ENCODE measurements at places on chromosomes 1 and 21.

- no peak for DNase-seq
Observed at GRCh38 chr1:27915082-27915575, 19.7 kb upstream of the SMPDL3B start.

DNA sequence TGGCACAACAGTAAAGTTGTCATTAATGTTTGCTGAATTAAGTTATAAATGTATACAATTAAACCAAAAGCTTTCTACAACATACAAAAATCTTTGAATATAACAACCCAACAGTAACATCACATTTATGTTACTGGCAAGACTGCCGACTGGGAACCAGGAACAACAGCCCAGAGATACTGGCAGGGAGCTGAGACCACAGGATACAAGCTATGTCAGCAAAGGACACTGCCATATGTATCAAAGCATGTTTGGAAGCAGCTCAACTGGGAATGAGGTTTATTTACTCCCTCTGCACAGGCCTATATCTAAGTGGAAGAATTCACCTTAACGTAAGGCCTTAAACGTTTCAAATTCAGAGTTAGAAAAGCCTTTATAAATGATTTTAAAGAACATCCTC lies 50.4 kb downstream of the ARHGAP29 start:
- no peak for DNase-seq

GRCh38 chr1:222657899-222658298 lies 40.0 kb downstream of the MIA3 start:
- DNase-seq = no peak

GRCh38 chr1:86965012-86965826 lies 50.8 kb downstream of the HS2ST1 start:
- peak; percentile 52 for DNase-seq

DNA sequence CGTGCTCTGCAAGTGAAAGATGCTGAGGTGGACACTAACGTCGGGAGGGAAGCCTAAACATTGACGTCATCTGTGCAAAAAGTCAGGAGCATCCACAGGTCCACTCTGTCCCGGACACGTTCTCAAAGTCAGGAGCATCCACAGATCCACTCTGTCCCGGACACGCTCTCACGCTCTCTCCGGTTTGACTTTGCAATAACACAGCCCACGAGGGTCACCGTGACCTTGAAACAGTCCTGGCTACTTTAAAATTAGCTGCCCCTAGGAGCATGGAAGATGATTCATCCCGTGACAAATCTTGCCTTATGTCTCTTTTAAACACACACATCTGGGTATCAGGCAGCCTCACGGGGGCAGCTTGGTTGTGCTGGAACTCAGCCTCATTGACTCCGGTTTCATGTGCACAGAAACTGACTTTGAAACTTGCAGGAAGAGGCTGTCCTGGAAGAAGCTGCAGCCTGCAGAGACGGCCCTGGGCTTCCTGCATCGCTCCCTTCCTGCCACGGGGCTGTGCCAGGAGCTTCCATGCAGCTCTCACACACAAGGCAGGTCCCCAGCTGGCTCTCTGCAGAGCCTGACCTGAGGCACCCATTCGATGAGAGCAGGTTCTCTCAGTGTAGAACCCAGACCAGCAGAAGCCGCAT lies 18.1 kb upstream of the COL18A1 start:
- DNase-seq = no peak

DNA sequence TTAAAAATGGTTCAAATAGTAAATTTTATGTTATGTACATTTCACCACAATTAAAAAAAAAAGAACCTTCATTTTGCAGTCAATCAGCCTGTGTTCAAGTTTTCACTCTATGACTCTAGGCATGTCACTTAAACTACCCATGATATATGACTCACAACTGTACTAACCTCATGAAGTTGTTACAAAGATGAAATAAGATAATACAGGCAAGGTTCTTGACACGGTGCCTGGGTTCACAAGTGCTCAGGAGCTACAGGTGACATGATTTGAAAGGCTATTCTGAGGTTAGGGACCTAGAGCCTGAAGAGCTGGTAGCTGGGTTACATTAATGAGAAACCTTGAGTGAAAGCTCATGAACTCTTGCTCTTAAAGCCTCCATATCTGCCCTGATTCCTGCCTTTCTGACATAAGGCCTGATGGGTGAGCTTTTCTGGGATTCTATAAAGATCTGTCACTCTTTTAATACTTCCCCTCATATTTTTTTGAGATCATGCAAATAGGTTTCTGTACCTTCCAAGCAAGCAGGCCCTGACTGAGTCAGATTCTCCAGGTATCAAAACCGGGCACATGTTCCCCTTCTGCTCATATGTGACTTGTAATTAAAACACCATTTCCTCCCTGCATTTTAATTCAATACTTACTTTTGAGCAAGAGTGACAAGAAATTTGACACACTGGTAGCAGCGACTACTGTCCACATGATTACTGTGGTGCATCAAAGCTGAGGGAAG lies 34.0 kb downstream of the PCSK9 start:
- DNase-seq = no peak

- DNase-seq = peak; percentile 56
Observed at GRCh38 chr1:109499661-109500536, 6.0 kb downstream of the CYB561D1 start.

DNA sequence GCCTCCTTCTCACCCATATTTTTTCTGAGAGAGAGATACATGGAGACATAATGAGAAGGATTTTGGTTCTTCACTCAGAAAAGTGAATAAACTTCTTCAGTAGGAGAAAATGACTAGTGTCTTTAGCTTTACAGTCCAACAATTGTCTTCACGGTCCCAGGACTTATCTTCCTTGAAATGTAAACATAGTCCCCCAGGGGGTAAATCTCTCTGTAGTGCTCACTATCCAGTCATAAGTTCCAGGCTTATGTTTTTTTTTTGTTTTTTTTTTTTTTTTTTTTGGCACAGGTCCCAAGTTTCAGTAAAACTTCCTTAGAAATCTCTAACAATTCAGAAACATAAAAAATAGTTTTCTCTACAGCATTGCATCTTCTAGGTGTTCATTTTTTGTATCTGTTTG lies 890.2 kb upstream of the B3GALT2 start:
- DNase-seq = no peak

DNA sequence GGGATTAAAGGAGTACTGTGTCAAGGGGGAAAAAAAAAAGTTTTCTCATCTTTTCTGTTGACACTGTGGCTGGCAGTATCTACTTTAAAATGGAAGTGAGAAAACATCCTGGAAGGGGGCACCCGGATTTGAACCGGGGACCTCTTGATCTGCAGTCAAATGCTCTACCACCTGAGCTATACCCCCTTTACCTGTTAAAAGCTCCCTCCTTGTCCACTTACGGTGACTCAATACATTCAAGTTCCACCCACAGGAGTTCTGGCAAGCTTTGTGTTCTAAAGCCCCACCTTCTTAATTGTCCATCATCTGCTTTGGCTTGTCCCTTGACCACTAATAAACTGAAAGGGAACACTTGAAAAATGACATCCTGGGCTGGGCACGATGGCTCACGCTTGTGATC lies 68.2 kb downstream of the FNBP1L start:
- no peak for DNase-seq

DNA sequence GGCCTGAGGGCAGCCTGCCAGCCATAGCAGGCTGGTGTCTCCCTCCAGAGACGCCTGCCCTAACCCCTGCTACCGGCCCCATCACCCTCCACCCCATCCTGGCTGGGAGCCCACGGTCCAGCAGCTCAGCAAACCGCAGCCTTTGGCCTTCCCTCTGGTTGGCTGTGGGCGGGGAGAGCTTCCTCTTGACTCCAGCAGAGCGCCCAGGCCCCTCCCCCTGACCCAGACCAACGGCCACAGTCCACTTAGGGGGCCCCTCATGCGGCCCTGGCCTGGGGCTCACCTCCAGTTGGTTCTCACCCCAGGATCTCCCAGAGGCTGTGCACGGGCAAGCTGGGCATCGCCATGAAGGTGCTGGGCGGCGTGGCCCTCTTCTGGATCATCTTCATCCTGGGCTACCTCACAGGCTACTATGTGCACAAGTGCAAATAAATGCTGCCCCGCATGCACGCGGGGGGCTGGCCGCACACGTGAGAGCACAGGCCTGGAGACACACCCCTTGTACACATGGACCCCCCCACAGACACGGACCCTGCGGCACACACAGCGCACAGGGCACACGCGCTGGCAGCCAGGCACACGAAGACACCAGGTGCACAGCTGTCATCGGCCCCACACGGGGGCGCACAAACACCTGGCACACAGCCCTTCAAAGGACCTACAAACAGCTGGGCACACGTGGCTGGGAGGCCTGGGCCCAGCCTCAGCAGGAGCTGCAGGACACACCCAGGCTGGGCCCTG lies 3.1 kb downstream of the SMIM1 start:
- peak; percentile 88 for DNase-seq

DNA sequence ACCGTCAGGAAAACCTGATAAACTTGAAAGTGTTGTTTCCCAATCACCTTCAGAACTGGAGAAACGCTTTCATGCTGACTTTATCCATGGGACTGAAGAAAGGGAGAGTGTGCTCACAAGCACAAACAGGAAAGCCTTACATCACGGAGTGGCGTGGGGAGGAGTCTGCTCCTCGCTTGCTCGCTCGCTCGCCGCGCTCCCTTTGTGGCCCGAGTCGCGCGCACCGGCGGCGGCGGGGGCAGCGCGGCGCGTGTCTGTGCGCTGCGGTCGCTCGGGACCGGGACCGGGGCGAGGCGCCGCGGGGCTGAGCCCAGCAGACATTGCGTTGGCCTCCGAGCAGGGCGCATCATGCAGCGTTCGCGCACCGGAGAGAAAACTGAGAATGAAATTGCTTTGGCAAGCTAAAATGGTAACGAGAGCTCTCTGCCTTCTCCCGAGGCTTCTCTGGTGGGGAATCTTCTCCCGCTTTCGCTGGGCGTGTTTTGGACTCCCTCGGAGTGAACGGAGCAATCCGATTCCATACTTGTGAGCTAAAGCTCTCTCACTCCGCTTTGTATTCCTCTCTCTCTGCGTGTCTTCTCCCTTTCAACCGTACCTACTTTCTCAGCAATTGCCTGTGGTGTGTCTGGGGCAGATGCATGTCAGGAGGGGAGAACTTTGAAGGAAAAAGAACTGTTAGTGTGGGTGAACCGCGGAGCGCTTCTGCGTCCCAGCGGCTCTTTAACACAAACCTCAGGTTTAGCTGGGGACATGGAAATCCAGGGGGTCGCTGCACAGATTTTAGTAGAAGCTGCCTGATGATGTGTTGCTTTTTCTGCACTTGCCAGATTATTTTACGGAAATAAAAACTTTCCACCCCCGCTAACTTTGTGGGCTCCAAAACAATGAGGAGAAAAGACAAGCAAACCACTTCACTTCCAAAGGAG lies at the start of gene RGL1:
TSS of gene RGL1 (plus strand) at position 205 of the 926 bp plus-strand sequence. CDS start at position 383, 178 bp downstream.
- DNase-seq = no peak

DNA sequence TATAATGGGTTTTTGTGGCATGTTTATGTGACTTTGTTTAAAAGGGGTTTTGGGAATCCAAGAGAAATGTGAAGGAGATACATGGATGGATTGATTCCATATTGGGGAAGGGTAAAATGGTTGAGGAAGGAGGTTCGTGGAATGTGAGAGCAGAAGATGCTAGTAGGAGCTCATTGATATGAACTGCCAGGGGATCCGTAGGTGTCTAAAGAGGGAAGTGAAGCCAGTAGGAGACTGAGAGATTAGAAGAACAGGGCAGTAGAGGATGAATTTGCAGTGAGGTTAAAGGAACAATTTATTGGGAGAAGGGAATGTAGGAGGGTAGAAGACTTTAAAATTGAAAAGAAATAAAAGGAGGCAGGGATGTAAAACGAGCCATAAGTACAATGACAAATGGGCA lies 252.6 kb downstream of the GPR52 start:
- no peak for DNase-seq

DNA sequence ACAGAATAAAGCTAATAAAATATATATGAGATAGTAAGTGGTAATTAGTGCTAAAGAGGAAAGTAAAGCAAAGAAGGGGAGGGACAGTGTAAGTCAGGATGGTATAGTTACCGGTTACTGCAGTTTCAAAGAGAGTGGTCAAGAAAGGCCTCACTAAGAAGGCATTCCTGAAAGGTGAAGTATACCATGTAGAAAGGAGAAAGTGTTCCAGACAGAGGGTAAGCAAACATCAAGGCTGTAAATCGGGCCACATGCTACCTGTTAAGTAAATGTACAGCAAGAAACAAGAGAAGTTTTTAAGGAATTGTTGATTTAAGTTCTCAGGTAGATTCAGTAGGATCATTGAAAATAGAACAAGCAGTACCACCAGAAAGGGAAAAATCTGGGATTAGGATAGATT lies 9.7 kb downstream of the DESI2 start:
- no peak for DNase-seq

DNA sequence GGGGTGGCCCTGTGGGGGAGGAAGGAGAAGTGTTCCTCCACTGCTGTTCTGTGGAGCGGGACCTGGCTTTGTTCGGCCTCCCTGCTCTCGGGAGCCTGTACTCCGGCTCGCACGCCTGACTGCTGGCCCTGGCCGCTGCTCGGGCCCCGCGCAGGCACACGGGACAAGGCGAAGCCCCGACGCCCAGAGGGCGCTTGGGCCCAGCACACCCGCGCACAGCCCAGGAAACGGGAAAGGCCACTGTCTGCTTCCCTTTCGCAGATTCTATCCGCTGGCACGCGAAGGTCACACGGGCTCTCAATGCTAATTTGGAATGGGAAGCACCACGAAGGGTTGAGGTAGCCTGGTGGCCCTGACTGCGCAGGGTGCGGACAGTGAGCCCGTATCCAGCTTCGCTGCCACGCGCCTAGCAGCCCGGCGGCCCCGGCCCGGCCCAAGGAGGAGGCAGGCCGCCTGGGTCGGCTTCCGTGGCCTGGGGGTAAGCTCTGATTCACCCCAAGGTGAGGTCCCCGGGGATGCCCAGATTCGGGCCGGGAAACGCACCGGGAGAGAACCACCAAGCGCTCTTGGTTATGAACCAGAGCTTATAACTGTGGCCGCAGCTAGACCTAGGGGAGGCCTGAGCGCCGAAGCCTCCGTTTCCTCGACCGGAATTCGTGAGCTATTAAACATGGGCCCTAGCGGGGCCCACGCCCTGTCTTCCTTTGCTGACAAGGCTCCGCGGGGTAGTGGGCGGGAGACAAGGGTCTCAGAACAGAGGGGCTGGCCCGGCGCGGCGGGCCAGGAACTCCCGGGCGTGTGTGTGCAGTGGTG lies 19.7 kb upstream of the TBX15 start:
- no peak for DNase-seq

DNA sequence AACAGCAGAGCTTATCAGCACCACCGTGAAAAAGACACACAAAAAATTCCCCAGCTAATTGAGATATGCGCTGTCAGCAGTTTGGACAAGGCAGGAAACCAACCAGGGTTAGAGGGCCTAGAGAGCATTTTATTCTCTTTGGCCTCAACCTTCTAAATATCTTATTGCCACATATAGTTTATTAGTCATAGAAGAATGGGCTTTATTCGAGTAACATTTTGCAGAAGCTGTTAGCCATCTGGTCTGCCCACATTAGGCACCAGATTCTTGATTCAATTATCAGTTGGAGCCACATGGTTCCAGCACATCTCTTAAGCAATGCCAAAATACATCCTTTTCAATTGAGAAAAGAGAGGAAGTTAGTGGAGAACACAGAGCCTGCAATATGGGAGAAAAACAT lies 109.9 kb upstream of the CXADR start:
- DNase-seq = no peak
